ENCODE measurements at places on chromosomes 16 and 17.

DNA sequence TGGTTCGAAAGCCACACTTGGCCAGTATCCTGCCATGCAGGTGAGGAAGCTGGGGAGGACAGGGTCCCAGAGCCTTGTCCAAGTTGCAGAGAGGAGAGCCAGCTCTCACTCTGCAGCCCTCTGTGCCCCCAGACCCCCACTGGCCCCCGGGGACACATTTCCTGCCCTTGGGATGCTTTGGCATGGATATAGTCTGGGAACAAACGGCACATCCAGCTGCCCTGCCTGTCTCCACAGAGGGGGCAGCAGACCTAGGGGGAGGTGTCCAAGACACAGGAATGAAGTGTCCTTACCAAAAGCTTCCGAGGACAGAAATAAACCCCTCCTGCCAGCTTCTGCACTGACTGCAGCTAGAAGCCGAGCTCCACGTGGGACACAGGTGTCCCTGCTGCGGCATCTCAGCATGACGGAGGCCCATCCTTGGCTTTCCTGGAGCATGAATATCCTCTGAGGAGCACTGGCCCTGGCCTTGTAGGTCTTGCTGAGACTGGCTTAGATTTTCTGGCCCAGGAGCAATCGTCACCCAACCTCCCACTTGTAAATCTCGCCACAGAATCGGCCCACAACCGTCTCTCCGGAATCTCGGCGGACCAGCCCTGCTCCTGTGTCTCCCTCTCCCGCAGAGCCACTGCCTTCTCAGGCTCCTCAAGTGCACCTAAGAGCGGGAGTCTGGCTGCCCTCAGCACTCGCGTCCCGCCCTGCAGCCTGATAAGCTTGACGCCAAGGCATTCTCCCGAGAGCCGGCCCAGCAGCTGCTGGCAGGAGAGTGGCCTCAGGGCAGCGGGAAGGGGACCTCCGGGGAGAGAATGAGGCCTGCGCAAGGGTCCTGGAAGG is 1.1 kb upstream of the CAPN15 start:
- peak; percentile 51 for DNase-seq

DNA sequence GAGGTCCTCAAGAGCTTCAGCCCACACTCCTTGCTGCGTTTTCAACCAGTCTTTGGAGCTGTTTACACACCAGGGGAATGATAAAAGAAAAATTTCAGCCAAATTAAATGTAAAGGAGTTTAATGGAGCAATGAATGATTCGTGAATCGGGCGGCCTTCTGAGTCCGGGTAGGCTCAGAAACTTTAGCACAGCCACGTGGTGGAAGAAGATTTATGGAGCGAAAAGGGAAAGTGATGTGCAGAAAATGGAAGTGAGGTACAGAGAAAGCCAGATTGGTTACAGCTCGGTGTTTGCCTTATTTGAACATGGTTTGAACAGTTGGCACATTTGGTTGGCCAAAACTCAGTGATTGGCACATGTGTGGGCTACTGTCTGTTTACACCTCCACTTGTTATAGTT is 305.4 kb downstream of the MAF start:
- DNase-seq, result no peak

- DNase-seq, result no peak
Measured at GRCh38 chr16:23478566-23478965, 25.6 kb upstream of the COG7 start.

DNA sequence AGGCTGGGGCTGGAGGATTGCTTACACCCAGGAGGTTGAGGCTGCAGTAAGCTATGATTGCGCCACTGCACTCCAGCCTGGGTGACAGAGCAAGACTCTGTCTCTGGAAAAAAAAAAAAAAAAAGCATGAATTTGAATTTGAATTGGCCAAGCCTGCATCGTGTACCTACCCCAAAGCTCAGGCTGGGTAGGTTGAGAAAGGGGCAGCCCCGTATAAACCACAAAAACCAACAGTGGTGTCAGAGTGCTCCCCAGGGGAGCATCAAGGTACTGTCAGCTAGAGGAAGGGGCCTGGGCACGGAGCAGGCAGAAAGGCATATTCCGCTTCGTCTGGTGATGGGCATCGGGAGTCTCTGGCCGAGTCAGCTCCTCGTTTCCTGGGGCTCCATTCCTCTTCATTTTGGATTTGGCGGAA is 40.9 kb downstream of the RAP1GAP2 start:
- no peak for DNase-seq

Measured in NCI-H1092 treated with DMSO at 0.1 percent for 48 hours (cell line).